NCI-H1092 (cell line): ENCODE measurements at places on chromosomes 12 and 14.

- DNase-seq: no peak
Measured at GRCh38 chr12:774051-774614, 21.8 kb downstream of the WNK1 start.

DNA sequence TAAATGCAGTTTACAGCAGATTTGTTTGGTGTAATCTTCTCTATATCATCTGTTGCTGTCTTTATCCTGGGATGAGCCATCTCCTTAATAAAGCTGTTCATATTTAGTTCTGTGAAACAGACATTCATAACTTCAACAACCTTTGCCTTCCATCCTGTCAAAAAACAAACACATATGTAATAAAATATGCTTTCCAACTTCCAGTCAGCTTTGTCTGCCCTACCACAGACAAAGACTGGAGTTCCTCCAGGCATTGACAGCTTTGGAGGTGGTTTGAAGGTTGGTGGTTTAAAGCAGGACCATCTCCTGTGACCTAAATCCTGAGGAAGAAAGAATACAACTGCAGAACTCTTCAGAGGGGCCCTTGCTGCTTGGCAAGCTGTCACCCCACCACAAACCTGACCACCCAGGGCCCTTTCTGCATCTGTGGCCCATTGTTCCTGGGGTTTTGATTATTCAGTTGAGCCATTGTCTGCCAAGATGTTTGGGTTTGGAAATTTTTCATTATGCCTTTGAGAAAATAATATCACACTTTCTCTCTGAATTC is 28.2 kb upstream of the PTGR2 start:
- no peak for DNase-seq

- no peak for DNase-seq
Measured at GRCh38 chr12:51662728-51663154, 71.7 kb downstream of the SCN8A start.

DNA sequence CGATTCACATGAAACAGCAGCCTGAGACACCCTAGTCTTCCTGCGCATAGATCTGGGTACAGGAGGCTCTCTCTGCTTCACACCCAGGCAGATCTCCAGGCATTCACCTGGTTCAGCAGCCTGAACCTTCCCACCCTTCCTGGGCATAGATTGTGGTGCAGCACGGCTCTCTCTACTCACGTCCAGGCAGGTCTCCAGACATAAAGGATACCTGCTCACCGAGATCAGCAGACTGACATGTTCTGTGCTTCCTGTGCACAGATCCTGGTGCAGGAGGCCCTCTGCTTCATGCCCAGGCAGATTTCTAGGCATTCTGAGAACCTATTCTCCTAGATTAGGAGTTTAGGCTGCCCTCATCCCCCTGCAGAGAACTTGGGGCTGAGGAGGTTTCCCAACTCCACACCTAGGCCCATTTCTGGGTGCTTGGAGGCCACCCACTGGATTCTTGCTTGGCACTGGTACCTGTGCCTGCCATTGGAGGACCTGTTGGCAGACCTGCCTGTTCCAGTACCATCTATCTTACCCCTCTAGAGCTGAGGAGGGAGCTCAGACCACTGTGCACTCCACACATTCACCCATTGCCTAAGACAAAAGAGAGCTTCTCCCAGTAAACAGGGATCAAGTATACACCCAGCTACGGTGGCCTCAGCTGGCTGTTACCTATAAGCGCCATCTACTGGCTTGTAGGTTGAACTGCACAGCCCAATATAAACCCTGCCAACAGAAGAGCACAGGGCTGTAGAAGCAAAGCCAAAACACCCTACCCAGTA is 28.0 kb upstream of the GARIN6 start:
- DNase-seq: no peak

GRCh38 chr14:54629635-54630360 is 62.9 kb downstream of the SAMD4A start:
- DNase-seq: no peak

DNA sequence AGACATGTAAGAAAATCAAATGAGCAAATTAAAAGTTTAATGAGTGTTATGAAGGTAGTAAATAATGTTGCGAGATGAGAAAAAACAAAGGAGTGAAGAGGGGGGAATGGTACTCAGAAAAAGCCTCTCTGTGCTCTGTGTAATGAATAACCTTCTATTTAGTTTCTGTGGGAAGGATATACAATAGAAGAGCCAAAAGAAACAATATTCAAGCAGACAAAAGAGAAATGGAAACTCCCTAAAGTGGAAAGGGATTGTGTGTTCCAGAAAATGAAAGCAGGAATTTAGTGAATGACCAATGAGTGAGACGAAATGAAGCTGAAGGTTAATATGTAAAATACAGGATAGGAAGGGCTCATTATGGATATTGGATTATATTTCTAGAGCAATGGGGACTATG is 18.5 kb downstream of the OR4K1 start:
- no peak for DNase-seq

- DNase-seq: no peak
Measured at GRCh38 chr14:64632056-64632455, 72.2 kb upstream of the PLEKHG3 start.

DNA sequence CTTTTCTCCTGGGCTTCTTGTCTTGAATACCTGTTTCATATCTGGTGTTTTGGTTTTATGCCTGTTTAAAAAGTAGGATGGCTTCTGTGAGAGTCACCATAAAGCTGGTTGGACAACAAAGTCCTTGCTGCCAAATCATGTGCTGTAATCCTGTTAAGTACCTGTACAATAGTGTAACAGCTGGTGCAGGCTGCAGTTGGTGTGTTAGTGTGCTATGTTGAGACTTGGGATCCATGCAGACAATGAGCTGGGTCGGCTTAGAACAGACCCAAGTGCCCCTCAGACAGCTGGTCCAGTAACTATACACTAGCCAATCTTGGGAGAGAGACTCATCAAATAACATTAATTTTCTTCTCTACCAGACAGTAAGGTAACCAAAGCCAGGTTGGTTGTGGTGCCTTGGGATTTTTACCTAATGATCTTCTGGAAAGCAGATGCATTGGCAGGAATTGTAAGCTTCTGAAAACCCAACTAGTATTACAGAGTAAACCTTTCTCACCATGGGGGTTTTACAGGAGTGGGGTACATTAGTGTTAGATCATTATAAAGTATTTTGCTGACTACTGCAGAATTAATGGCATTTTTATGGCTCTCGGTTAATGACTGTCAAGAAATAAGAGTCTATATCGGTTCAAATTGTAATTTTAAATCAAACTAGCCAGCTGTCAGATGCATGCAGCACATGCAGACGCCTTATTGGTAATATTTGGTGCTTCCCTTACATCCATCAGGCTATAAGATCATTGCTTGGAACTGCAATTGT is 231.2 kb downstream of the PDZRN4 start:
- DNase-seq: peak; percentile 36

GRCh38 chr12:119204131-119204530 is 25.4 kb downstream of the HSPB8 start:
- DNase-seq: no peak

DNA sequence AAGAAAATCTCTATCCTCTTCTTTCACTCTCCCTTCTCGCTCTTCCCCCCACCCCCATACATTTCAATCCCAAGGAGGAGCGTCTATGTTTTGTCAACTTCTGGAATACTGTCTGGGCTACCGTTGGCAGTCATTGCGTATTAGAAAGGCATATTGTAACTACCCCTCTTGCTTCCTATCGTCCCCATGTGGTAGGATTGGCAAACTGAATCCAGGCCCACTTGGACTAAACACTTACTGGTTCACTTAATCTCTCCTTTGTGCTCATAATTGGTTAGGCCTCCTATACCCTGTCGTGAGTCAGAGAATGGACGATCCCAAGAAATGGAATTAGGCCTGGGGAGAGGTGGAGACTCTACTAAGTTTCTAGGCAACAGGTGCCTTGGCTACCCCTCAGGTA is 68.8 kb upstream of the SLC8A3 start:
- DNase-seq: no peak

GRCh38 chr14:94455928-94456327 is 3.3 kb upstream of the SERPINA11 start:
- DNase-seq: no peak

GRCh38 chr14:65228436-65228835 is 126.1 kb upstream of the MAX start:
- no peak for DNase-seq

- DNase-seq: no peak
Measured at GRCh38 chr14:103423050-103423461, 37.8 kb downstream of the MARK3 start.

DNA sequence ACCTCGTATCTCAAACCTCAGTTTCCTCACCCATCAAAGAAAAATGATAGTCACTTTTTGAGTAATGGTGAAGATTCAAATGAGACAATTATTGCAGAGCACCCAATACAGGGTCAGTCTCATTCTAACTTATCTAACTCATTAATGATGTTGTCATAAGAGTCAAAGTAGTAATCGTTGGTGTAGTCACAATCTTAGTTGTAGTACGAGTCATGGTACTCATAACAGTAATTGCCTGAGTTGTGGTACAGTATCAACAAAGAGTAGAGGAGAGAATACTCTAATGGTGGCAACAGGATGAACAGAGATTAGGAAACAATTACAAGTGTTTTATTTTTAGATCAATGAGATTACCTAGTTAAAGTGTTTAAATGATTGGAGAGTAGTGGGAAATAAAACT is 93.6 kb upstream of the TMTC2 start:
- no peak for DNase-seq

DNA sequence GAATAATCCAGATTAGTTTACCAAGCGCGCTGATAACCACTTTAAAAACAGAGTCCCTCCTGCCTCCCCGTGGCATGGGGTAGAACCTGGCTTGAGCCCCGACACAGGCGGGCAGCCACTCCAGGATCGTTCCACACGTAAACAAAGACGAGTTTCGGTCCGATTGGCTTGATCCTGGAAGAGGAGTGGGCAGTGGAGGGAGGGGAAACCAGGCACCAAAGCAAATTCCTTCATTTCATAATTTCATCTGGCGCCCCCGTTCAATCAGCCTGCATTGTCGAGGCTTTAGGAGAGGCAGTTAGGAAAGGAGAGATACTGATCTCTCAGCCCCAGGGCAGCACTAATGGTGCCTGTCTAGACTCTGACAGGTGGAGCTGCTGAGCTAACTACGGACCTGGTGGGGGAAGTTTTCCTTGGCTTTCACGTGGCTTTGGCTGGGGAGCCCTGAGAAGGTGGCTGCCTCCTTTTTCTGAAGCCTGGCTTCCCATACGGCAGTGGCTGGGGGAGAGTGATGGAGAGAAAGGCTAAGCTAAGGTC is 751 bp upstream of the GPRC5A start:
- DNase-seq: no peak

DNA sequence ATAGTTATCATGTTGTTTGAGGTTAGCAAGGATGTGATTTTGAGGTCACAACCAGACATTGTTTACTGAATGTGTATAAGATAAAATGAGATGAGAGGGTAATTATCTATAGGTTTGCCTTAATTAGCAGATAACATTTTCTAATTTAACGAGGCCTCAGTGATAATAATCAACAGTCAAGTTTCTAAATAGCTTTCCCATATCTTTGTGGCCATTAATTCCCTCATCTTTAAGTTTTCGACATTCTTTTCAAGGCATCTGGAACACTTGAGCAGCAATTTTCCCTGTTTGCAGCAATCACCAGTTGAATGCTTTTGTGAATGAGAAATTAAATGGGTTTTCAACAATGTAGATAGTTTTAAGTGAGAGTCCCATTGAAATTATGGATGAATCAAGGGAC is 304.1 kb downstream of the SYT1 start:
- no peak for DNase-seq

GRCh38 chr12:132559652-132560363 is 50.6 kb downstream of the LRCOL1 start:
- DNase-seq: peak; percentile 63

GRCh38 chr12:127239781-127240180 is 1027.2 kb upstream of the TMEM132C start:
- DNase-seq: no peak

GRCh38 chr12:40697566-40698259 is 5.5 kb downstream of the CNTN1 start:
- no peak for DNase-seq

GRCh38 chr14:95222151-95222631 is 64.9 kb upstream of the DICER1 start:
- DNase-seq: no peak

GRCh38 chr14:94697773-94698556 is 71.9 kb downstream of the GSC start:
- DNase-seq: no peak
